ENCODE measurements at places on chromosomes 7 and 10.
A peak's percentile ranks its signal among the peaks of the same experiment; 100 is the strongest.

DNA sequence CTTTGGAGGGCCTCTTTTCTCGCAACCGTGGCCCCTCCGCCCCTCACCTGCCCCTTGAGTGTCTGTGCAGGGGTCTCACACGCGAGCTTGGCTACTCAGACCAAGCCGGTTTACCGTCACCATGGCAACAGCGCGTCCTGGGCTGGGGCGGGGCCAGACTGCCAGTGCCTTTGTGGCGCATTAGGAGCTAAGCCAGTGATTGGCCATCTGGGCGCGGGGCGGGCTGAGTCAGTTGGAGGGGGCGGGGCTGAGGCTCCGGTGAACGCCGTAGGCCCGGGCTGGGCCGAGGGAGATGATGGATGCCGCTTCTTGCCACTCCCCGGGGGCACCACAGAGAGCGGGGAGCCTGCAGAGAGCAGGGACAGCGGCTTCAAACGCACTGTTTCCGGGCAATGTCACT is 48.7 kb upstream of the FXYD4 start:
- DNase-seq: peak; percentile 67

DNA sequence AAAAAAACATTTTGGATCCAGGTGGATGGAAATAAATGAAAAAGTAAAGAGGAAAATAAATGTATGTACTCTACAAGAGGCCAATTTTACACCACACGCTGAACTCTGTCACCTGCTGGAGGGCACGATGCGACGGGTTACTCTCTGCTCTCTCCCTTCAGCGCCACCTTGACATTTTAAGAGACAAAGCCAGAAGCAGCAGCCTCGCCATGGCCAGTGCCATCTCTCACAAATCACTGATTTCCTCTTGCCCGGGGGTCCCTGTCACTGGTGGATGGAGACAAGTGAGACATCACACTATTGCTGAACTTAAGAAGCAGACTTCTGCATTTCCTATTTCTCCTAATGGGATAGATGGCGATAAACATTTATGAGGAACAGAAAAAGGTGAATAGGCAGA is 190.0 kb downstream of the ZMYND11 start:
- no peak for DNase-seq

DNA sequence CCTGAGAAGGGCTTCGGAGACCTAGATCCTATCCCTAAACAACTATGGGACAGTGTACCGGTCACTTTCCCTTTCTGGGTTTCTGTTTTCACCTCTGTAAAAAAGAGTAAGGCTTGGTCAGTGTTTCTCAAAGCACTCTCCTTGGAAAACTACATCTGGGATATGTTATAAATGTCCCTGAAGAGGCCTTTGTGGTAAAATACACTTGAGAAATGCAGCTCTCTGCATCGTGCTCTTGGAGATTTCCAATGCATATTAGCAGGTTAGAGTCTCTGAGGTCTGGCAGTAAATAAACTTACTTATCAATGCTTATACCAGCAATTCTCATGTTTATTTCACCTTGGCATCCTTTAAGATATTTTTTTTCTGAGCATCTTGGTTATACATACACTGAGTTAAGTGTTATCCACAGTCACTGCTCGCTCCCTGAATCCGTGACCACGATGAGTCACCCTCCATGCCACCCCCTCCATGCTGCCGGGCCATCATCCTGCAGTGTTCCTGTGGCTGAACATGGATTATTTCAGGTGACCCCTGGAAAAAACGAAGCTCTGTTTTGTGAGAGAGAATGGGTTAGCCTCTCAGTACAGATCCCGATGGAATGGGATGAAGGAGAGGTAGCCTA is 3.3 kb upstream of the TBXAS1 start:
- no peak for DNase-seq

DNA sequence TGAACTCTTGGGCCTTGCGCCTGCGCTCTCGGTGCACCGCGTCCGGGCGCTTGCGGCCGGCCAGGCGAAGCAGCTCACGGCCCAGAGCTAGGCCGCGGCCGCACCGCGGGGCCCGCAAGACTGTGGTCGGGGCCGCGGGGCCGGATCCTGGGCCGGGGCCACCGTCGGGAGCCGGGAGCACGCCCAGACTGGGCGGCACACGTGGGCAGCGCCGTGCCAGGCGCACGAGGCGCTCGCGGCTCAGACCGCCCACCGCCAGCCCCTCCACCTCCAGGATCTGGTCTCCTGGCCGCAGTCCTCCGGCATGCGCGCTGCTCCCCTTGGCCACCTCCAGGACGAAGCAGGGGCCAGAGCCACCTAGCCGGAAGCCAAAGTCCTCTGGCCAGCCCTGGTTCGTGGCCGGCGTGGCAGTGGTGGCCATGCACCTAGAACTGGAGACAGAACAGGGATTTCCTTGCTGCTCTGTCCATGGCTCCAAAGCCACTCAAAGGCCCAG is at the start of gene GRID2IP:
Gene GRID2IP, minus strand, starts transcription at position 446 of the 496 bp plus-strand sequence. Its CDS starts 25 bp downstream, at position 421.
- no peak for DNase-seq

- DNase-seq: no peak
These were observed 27.6 kb downstream of the TMEM248 start for GRCh38 chr7:66948480-66949109.

- no peak for DNase-seq
These were observed 5.5 kb downstream of the CUEDC2 start for GRCh38 chr10:102426803-102427287.

DNA sequence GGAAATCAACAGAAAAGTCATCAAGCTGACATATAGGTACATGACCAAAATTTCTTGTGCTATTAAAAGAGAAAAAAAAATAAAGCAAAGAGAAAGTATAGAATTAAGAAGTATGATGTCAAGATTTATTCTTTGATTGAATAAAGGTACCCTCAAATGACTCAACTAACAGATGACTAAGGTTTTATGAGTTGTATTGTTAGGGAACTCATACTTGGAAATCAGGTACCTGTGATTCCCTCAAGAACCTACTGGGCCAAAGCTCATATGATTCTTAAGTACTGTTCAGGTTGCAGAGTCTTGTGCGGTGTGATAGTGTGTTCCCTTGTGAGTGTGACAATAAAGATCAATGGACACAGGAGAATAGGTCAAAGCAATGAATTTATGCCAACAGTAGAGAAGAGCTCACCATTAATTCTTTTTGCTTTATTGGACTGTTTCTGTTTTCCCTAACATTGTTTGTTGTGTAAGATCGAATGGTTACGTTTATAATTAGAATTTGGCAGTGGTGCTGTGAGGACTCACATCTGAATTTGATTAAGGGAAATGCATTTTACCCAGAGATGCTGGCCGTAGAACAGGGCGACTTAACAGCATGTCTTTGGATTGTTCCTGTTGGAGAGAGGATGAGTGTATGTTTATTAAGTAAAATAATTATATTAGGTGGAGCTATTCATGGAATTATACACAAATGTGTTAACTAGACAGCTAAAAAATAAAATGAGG is 293.2 kb upstream of the SEMA3D start:
- no peak for DNase-seq

- DNase-seq: no peak
These were observed 461.0 kb upstream of the NRG3 start for GRCh38 chr10:81414038-81414437.

GRCh38 chr7:138500892-138501291 is 40.8 kb downstream of the TRIM24 start:
- DNase-seq: no peak

GRCh38 chr7:48113275-48113674 is 24.2 kb downstream of the UPP1 start:
- no peak for DNase-seq

- no peak for DNase-seq
These were observed 211.2 kb downstream of the SEMA3D start for GRCh38 chr7:84975586-84976185.

GRCh38 chr7:87473192-87473591 is 2.3 kb downstream of the ABCB4 start:
- DNase-seq: no peak

DNA sequence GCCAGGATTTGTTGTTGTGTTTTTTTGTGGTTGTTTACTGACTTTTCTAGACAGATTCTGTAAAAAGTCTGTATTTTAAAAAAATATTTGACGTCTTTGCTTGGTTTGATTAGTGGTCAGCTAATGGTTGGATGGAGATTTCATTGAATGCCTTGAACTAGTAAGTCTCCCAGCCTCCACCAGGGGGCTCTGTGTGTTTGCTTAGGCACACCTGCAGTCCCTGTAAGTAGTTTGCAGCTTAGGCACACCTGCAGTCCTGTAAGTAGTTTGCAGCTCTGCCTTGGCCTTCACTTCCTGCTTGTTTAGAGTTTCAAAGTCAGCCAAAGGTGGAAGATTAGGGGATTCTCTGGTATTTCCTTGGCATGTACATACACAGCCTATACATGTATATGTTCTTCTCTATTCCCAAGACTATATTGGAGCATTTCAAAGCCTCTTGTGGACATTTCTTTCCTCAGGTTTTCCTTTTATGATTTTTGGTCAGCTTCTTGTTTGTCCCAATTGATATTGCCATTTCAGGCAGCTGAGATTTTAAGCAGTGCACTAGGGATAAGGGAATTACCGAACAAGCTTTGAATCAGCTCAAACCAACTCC is 101.6 kb downstream of the CCSER2 start:
- peak; percentile 38 for DNase-seq

GRCh38 chr7:87427288-87427687 is 48.2 kb downstream of the ABCB4 start:
- no peak for DNase-seq

DNA sequence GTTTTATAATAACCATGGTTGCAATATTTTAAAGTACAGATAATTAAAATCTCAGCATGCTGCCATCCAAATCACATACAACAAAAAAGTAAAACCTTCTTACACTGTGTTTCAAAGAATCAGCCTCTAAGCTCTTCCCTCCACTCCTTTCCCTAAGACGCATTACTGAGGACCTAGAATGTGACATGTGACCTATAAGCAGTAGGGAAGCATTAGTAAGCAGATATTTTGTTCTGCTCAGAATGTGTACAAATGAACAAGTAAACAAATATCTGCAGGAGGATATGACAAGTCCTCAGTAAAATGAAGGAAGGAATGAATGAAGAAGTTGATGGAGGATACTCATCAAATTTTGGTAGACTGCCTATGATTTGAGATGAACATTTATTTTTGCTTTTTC is 49.1 kb downstream of the RAB11FIP2 start:
- no peak for DNase-seq

DNA sequence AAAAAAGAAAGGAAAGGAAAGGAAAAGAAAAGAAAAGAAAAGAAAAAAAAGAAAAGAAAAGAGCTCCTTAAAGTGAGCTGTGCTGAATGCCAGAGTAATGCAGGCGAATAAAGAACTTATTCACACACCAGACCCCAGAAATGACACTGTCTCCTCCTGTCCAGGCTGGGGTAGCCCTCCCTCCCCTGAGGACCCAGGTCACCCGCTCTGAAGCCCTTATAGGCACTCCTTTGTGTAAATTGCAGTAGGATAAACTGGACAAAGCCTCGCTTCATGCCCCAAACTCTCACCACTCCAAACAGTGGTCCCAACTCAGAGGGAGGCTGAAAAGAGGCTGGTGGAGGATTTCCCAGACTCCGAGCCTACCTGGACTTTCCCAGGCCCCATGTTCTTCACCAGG is 46.3 kb downstream of the PKD1L1 start:
- DNase-seq: no peak

- no peak for DNase-seq
These were observed 188.7 kb upstream of the SEMA3E start for GRCh38 chr7:83837683-83838082.

- DNase-seq: no peak
These were observed 70.0 kb downstream of the CHRM2 start for GRCh38 chr7:136938476-136938875.

DNA sequence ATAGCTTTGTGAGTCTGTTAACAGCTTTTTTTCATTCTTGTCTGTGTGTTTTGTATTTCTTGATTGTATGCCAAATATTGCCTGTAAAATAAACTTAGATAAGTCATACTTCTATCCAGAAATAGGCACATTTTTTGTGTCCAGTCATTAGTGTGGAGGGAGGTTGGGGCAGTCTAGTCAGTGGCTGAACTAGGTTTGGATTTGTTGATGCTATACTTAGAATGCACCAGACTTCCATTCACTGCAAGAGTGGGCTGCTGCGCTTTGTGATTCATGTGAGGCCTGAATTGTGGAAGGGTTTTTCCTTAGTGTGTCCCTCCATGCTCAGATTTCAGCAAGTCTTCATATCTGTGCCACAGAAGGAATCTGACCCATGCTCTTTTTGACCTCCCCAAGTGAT is 50.0 kb downstream of the TRUB1 start:
- no peak for DNase-seq

DNA sequence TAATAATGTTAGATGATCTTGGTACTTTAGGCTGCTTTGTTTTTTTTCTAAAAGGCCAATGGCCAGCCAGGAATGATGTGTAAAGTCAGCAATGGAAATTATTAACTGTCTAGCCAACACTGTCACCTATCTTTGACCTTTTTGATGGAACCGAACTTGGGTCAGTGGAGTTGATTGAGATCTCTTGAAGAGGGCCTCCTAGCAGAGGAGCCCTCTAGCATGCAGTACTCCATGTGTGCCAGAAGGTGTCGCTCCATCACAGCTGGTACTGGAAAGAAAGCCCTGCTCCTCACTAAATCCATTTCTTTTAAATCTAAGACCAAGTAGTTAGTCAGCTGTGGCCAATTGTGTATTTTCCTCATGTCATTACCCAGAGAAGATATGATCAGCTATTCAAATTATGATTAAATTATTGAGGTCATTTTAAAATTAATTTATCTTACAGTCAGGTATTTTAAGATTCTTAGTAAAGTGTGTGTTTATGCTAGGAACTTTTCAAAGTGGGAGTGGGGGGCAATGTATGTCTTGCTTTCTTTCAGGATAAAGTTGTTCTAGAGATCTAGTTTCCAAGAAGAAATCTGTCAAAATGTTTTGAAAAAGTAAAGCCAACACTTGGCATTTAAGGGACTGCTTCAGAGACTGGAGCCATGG is 33.1 kb upstream of the CROT start:
- peak; percentile 38 for DNase-seq

DNA sequence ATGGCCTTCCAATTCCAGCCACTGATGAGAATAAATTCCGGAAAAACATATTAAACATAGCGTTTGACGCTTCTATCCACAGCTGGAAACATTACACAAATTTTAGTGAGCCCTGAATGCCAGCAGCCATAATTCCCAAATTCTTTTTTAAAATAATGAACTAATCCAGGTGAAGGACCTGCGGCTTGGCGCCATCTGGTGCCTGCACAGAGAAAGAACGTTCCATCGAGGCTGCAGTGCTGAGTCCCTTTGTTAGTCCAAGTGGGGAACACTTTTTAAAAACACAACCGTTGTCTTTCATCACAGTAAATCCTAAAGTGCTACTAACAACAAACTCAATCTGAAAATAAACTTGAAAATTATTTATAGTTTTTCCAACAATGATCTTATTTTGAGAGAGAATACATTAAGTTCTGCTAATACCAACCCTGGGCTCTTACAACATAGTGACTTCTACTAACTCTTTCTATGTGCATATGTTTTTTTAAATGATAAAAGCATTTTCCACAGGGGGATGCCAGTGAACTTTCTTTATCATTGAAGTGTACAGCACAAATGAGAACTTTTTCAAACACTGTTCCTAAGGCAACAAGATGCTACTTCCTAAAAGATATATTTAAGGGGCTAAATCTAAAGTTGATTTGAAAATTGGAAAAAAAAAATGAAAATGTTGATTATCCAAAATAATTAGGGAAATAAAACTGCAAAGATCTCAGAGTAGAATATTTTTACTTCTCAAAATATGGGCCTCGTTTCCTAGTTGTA is 166.9 kb upstream of the RNF32 start:
- no peak for DNase-seq

- DNase-seq: no peak
These were observed 31.5 kb downstream of the FAM241B start for GRCh38 chr10:69661414-69662172.

- no peak for DNase-seq
These were observed 882 bp downstream of the DLX6 start for GRCh38 chr7:97006055-97006815.
